HL-60 (cell line): ENCODE measurements at places on chromosomes 3 and 15.

GRCh38 chr3:165503825-165504224 lies 307.6 kb upstream of the SLITRK3 start:
- no peak for DNase-seq

DNA sequence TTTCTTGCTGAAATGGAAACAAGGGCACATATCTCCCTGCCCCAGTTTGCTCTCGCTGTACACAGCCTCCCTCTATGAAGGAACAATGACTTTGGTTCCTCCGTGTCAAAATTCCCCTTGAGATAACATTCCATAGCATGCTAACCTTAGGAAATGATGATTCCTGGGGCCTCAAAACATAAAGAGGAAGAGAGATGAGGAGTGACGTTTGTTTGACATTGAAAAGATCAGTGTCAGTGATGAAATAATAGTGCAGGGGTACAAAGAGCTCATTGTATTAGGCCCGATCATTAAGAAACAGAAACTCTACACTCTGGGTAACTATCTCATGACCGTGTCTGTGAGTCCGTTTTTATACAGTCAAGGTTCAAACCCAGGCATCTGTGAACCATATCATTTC lies 55.2 kb downstream of the ARNT2 start:
- DNase-seq, result no peak

DNA sequence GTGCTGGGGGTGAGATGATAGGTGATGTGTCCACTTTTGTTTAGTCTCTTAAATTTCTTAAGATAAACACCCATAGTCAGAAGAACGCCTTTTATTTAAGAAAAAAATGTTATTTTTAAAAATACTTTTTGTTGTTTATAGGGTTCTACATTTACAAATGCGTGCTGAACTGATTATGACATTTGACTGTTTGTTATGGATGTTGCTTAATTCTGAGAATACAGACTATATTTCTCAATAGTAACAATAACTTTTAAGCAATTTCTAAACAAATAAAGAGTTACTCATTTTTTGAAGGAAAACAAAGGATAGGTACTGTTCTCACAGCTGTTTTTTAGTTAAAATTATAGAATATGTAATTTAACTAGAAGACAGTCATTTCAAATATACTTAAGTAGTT lies 249.9 kb upstream of the GBE1 start:
- no peak for DNase-seq

DNA sequence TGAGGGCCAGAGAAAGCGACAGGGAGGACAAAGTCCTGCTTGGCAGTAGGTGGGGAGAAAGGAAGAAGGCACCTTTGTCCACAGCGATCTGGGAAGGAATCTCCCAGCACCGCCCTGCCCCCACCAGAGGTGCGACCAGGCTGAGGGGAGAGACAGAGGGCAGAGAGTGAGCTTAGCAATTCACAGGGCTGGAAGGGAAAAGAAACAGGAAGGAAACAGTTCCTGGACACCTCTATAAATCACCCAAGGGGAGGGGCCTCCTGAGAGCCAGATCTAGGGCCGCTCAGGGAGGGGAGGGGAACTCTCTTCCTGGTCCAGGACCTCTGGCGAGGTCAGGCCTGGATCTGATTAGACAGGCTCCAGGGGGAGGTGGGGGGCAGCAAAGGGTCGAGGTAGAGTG lies 35.4 kb downstream of the RNU5B-1 start:
- no peak for DNase-seq

DNA sequence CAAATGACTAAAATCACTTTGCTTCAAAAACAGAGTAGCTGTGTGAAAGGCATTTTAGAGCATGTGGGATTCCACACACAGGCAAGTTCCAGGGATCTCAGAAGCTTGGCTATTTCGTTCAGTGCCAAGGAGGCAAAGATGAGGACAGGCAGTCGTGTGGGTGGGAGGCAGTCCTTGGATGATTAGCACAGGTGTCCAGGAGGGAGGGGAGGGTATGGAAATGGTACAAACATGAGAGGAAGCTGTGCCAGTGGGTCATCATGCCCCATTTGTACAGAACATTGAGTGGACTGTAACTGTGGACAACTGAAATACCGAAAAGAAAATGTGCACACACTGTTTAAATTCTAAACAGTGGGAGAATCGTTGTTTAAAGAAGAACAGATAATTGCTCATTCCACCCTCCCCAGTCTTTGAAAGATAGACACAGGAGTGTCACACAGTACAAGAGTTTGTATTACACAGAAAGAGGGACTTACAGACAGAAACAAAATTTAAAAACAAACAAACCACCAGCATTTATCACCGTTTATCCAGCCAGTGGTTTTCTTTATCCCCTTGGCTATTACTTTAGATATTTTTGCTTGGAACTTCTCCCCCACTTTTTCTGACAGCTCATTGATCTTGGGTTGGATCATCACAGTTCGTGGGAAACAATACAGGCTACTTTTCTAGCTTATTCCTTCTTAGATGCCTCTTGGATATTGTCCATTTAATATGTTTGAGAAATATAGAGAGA lies 122.9 kb downstream of the GREM1 start:
- no peak for DNase-seq

- DNase-seq, result no peak
Measured at GRCh38 chr3:141959589-141960554, 83.4 kb downstream of the ATP1B3 start.
